ENCODE measurements at places on chromosomes 12 and 14.
A peak's percentile ranks its signal among the peaks of the same experiment; 100 is the strongest.

GRCh38 chr12:90706036-90706435, 248.9 kb downstream of the CCER1 start:
- DNase-seq: no peak
- no peaks in the 10 kb centered on the region for H3K36me3 ChIP-seq

DNA sequence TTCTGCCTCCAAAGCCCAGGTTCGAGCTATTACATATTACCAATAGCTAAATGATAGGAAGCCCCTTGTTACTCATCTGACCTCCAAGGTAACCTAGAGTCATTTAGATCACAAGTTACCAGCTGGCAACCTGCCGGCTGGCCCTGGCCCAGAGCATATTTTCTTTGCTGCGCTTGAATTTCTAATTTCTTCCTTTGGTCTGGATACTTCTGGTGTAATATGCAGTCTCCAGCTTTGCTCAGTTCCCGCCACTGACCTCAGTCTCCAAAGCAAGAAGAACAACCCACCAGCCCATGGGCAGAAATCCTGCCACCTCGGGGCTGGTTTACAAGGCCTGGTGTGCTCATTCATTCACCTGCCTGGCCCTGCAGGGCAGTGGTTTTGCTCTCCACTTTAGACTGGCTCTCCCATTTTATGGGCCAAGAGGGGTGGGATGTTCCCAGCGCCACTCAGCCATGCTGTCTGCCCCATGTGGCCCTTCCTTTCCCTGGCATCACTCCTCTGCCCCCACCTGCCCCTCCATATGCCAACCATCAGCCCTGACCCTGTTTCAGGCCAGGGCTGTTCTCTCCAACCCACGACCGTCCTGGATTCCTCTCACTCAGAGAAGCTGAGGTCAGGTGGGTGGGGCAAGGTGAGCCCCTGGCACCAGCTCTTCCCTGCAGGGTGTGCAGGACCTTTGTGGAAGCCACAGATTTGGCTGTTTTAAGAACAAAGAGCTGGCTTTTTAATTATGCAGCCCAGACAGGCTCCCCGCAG, 76.0 kb downstream of the PRIMA1 start:
- H3K27ac ChIP-seq: no peak overlapping the region
- no peaks in the 10 kb centered on the region for H3K27me3 ChIP-seq
- no peaks in the 10 kb centered on the region for H3K36me3 ChIP-seq
- no peak overlapping the region for H3K4me3 ChIP-seq
- no peaks in the 10 kb centered on the region for H3K4me1 ChIP-seq

- DNase-seq: no peak
- H3K4me1 ChIP-seq: no peaks in the 10 kb centered on the region
- no peak overlapping the region for H3K4me3 ChIP-seq
- no peaks in the 10 kb centered on the region for H3K27me3 ChIP-seq
- H3K27ac ChIP-seq: no peak overlapping the region
Observed at GRCh38 chr12:28034271-28034670, 61.7 kb upstream of the PTHLH start.

DNA sequence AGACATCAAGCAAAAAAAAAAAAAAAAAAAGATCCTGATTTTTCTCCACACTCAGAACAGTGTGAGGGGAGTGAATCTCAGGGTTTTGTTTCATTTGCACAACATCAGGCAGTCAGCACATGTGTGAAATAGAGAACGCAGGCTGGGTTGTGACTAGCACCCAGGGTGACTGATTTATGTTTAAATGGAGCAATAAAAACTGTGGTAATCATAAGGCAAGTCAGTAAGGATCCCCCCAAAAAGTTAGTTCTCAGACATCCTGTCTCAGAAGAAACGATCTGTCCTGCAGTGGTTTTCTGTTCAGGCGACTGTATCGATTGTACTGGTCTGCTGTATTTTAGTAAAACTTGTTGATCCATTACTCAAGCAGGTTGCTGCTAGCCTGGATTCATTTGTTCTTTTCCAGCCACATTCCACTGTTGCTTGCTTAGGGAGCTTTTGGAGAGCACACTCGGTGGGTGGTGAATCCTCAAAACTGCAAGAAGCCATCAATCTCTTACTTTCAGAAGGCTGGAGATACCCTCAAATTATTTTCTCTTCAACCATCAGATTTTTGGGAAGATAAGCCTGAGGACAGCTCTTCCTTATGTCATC, 107.1 kb downstream of the DACT1 start:
- no peaks in the 10 kb centered on the region for H3K27me3 ChIP-seq
- H3K27ac ChIP-seq: no peak overlapping the region
- H3K4me1 ChIP-seq: 0 out of 2 replicates have a peak, but pooled peaks cover 5% of the 10 kb centered on the region
- no peak for DNase-seq
- H3K4me3 ChIP-seq: no peak overlapping the region

DNA sequence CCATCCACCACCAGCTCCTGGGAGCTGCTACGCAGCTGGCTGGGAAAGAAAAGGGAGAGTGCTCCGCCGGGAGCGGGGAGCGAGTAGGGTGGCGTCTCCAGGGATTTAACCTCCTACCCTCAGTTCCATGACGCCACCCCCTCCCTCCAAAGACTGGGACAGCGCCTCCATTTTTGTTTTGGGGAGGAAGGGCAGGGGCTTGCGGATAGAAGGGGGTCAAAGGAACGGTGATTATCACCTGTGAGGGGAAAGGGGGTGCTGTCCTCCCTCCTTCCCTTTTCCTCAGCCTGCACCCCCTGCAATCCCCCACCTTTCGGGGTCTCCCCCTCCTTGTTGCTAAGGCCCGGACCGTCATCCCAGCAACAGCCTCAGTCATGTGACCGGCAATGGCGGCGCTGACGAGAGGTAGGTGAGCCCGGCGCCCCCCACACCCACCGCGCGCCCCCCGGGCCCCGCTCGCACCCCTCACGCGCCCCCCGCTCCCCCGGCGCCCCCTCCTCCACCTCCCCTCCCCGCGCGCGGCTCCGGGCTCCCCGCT, at the start of gene DTX3:
Gene DTX3, plus strand, starts transcription at position 371 of the 538 bp plus-strand sequence. CDS start 1,694 bp downstream, outside the sequence.
- peak within 1 kb of the TSS; percentile 77 for H3K27ac ChIP-seq
- H3K4me3 ChIP-seq: peak within 1 kb of the TSS; percentile 62
- no peaks in the 10 kb centered on the region for H3K27me3 ChIP-seq
- DNase-seq: peak; percentile 33

GRCh38 chr14:89249065-89249695, 167.9 kb downstream of the FOXN3 start:
- H3K27ac ChIP-seq: no peak overlapping the region
- H3K27me3 ChIP-seq: no peaks in the 10 kb centered on the region
- H3K4me1 ChIP-seq: peaks cover 10% of the 10 kb centered on the region
- H3K4me3 ChIP-seq: no peak overlapping the region
- no peak for DNase-seq
